NCI-H2081 treated with DMSO at 0.1 percent for 48 hours (cell line): ENCODE measurements at places on chromosomes 2 and 18.

- no peak for DNase-seq
Measured at GRCh38 chr2:41854227-41854626, 193.6 kb upstream of the PKDCC start.

DNA sequence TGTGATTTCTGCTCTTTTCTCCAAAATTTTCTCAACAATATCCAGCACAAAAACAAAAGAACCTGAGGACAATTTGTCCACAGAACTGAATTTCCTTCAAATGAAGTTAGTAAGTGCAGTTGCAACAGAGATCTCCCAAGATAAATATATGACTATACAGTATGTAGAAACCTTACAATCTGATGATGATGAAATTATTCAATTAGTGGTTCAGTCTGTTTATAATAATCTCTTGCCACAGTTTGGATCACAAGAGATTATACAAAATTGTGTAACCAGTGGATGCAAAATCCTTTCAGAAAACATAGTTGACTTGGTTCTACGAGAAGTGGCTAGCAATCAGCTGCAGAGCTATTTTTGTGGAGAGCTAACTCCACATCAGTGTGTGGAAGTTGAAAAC, 68.7 kb downstream of the FSIP2 start:
- DNase-seq = no peak

DNA sequence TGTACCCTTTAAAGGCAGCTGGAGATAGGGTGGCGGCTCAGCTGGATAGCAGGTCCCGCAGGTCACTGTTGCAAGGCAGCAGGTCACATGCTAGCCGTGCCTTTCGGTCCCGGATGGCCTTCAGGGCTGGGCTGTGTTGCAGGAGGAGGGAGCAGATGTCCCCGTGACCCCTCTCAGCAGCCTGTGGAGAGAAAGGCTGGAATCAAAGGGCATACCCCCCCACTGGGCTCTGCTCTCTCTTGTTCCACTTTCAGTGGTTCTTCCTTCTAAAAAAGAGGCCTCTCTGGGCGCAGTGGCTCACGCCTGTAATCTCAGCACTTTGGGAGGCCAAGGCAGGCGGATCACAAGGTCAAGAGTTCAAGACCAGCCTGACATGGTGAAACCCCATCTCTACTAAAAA, 4.4 kb upstream of the ANKRD23 start:
- DNase-seq = no peak

DNA sequence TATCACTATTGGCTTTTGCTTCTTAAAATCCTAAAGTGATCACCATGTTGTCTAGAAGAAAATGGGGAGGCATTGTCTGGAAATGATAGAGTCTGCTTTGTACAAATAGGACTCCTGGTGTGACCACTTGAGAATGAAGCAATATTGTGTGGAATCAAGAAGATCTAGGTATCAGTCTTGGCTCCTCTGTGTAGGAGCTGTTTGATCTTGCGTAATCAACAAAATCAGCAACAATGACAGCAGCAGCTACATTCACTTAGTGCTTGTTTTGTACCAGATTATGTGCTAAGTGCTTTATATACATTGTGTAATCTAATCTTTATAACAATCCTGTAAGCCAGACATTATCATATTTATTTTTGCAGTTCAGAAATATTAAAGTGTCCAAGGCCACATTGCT, 17.8 kb downstream of the NCOA1 start:
- DNase-seq = no peak

DNA sequence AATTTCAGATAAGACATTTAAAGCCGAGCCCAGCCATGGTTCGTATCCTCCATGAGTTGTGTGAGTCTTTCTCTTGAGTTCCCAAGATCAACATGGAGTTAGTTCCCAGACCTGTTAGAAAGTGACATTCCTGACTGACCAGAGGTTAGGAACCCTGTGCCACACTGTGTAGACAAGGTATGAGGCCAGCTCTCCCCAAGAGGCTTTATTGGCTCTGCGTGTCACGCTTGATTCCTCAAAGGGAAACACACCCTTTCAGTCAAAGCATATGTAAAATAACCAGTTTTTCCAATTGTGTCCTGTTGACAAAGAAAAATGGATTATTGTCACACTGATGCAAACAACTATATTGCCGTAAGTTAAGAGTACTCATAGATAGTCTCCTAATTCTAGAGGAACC, 1.2 kb downstream of the SULT1C3 start:
- no peak for DNase-seq

DNA sequence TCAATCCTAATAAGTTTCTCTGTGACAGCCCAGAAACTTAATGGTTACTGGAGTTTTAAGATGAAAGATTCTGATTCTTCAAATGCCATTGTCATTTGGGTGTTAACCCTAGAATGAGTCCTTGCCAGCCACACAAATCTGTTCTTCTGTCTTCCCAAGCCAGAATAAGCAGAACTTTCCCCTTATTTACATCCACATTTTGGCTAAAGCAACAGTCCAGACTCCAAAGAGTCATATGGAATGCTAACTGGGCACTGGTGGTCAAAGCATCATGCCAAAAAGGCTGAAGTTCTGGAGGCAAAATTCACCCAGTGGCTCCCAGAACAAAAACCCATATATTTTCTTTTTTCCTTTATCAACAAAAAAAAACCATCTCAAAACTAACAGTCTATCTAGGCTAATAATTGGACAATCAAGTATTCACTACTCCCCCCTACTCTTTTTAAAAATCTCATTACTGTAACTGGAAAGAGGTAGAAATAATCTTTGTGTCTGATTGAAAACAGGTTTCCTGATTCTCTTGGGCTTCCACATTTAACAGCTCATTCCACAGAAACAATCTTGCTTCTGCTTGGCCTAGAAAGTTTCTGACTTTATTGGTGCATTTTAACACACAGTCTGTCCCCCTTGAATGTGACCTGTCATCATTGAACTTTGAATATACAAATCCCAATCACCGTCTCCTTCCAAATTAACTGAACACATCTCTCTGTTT, 89.6 kb upstream of the SETBP1 start:
- DNase-seq = no peak

DNA sequence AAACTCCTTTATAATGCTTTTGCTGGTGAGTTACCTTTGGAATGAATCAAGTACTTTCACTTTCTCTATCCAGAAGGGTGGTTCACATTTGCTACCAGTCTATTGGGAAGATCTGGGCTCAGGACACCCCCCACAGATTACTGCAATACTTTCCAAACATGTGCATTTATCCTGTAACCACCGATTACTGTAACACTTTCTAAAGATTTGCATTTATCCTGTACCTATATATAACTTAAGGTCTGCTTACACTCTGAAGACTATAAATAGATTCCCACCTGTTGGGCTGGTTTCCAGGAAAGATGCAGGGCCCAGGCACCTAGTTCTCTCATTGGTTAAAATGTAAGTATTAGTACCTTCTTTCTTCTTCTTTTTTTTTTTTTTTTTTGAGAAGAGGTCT, 113.0 kb upstream of the NEDD4L start:
- DNase-seq = no peak

GRCh38 chr18:26656431-26656943, 108.1 kb upstream of the KCTD1 start:
- no peak for DNase-seq

DNA sequence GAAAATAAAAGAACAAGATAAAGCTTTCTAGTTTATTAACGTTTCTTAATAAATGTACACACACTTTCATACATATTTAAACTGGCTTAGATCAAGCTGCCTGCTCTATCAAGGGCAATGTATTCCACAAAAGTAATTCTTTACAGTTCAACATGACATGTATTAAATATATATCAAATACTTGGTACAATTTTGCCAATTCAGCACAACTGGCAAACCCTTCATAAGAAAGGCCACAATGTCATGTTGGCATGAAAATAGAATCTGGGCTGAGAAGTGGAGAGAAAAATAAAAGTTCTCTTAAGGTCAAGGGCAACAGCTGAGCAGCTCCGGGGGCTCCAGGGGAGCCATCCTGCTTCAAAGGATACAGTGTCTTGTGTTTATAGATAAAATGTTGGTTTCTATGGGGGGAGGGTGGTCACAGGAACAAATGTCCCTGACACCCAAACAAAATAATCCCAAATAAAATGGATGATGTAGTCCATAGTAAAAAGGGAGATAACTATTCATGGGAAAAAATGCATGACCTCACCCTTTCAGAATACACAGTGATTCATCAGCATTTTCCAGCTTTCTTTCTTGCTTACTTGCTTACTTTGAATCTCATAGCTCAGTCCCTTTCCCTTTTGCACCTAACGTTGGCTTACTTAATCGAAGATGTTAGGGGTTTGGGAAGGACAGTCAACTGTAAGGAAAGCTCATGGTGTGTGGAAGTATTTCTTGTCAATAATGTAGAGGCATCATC, 494.9 kb downstream of the NYAP2 start:
- DNase-seq = no peak

GRCh38 chr2:133209325-133209724, 358.9 kb downstream of the NCKAP5 start:
- DNase-seq = no peak

GRCh38 chr2:232781765-232782164, 5.4 kb upstream of the KCNJ13 start:
- no peak for DNase-seq

GRCh38 chr2:161415034-161415986, 787 bp upstream of the TBR1 start:
- no peak for DNase-seq

DNA sequence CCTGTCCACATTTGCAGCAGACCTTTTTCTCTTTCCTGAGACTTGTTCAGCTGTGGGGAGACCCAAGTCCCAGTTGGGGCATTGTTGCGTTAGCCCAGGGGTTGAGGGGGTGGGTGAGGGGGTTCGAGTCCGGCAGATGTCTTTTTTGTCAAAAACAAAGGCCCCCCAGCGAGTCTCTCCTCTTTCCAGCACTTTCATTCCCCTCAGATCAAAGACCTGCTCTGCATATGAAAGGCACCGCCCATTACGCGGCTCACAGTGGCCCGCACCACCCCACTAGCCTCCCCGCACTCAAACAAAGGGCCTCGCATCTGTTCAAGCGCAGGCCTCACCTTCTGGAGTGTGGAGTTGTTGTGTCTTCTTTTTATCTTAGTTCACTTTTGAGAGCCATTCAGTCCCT, 25.2 kb downstream of the TRABD2A start:
- no peak for DNase-seq
